ENCODE measurements at places on chromosomes 1 and 21.

DNA sequence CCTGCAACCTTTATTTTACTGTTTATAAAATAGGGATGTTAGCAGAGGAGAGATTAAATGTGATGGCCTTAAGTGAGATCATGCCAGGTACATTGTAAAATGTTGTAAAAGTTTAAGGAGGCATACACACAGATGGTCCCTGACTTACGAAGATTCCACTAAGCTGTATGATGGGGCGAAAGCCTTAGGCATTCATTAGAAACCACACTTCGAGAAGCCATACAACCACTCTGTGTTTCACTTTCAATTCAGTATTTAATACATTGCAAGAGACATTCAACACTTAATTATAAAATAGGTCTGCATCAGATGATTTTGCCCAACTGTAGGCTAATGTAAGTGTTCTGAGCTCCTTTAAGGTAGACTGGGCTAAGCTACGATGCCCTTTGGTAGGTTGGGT lies 3.7 kb downstream of the SMPDL3B start:
- no peak for DNase-seq

- no peak for DNase-seq
Observed at GRCh38 chr1:47791879-47792608, 205.1 kb downstream of the TRABD2B start.

- peak; percentile 61 for DNase-seq
Observed at GRCh38 chr1:53562291-53562980, 103.2 kb downstream of the DMRTB1 start.

- DNase-seq = no peak
Observed at GRCh38 chr1:230261928-230262650, 164.0 kb downstream of the PGBD5 start.

DNA sequence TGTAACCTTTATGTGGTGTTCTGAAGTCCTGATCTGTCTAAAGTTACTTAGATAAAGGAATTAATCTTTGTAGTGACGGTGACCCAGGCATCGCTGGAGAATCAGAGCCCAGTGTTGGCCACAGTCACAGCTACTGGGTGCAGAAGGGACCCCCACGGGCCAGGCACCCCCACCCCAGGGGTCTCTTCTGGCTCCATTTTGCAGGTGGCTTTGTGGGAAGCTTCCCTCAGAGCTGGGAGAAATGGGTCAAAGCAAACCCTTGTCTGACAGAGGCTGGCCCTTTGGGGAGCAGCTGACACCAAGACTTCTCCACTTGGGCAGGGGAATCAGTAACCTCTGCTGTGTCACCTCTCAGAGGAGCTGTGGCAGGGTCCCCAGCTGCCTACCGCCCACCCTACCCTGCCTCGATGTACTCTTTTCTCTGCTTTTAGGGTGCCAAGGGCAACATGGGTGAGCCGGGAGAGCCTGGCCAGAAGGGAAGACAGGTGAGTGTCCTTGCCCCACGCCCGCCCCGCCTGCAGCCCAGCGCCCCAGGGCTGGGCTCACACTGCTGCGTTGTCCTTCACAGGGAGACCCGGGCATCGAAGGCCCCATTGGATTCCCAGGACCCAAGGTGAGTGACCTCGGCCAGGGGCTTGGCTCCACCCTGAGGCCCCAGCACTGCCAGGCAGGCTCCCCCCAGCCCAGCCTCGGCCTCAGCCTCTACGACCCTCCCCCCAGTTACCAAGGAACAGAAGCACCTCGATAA lies 17.7 kb downstream of the COL6A2 start:
- no peak for DNase-seq

GRCh38 chr1:36390411-36390810 lies 4.7 kb upstream of the STK40 start:
- no peak for DNase-seq

DNA sequence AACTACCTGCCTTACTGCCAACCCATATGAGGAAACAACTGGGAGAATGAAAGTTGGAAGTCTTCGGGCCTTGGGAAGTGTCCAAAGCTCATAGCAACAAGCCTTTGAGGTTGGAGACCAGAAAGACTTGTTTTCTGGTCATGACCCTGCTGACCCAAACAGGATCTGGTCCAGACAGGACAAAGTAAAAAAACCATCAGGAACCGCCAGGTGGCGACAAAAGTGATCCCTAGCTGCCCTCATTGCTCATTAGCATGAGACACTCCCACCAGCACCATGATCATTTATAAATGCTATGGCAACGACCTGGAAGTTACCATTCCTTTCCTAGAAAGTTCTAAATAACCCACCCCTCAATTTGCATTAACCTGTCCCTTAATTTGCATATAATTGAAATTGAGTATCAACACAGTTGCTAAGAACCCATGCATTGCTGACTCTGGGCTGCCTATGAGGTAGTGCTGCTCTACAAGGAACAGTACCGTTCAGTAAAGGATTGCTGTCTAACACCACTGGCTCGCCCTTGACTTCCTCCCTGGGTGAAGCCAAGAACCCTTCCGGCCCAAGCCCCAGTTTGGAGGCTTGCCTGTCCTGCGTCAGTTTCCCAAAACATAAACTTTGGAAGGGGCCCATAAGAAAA lies 89.0 kb downstream of the URB2 start:
- peak; percentile 5 for DNase-seq

DNA sequence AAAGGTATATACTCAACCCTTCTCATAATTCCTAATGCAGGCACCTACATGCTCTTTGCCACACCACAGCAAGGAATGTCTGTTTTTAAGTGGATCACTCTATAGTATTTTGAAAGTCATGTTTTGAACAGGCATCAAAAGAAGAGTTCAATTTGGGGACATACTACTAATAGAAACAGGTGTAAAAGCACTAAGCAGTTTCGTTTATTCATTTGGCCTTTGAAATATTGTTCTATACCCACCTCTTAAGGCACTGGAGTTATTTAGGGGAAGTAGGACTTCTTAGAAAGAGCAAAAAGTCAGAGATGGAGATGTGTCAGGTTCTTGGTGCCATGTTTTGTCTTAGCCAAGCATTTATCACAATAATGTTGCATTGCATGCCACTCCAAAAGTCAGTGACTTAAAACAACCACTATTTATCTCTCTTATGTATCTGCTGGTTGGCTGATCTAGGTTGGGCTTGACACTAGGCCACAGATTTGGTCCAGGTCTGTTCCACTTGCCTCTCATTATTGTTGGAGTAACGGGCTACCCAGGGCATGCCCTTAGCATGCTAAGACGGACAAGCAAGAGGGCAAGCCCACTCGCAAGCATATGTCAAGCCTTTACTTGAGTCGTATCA lies 107.5 kb downstream of the RGL1 start:
- DNase-seq = no peak

DNA sequence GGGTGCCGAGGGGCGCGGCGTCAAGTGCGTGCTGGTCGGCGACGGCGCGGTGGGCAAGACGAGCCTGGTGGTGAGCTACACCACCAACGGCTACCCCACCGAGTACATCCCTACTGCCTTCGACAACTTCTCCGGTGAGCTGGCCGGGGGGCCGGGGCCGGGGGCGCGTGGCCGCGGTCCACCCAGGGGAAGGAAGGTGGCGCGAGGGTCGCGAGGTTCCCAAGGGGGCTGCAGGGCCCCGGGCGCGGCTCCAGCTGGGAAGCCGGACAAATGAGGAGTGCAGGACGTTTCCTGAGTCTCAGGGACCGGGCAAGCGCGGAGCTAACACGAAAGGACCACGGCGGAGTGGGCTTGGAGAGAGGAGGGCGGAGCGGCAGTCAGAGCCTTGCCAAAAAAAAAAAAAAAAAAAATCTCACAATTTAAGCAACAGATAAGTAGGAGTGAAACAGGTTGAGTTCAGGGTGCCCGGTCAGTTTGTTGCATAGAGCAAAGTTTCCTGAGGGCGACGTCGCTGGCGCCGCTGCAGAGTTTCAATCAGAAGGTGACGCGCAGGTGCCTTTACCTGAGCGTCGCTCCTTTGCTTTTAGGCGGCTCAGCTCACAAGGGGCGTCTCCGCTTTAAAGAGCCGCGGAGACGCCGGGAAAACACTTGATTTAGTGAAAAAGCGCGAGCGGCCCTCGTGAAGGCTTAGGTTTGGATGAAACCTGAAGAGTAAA lies 750 bp downstream of the RHOU start:
- no peak for DNase-seq

DNA sequence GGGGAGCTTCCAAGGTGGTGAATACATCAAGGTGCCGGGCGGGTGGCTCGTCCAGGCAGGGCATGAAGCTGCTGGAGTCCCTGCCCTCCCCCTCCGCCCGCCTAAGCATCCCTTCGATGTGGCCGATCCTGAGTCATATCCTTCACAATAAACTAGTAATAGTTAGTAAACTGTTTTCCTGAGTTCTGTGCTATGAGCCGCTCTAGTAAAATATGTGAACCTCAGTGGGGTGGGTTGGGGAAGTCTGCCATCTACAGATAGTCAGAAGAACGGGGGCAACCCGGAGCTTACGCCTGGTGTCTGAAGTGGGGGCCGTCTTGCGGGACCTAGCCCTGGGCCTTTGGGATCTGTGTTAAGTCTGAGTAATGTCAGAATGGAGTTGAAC lies 21.6 kb downstream of the C2CD2 start:
- no peak for DNase-seq

Data from stimulated activated CD8-positive, alpha-beta memory T cell treated with anti-CD3 and anti-CD28 coated beads, Interleukin-7, amount 100 ng/mL, for 48 hours (primary cell).